ENCODE measurements at places on chromosomes 2 and 18. TPM values are rescaled to one million over a fixed set of nuclear protein-coding genes. Genes with fewer than 3 reads are reported as not detected.

Gene DPP4
- polyA plus RNA-seq: 1.3 TPM

Gene TUBA3E
- not detected for polyA plus RNA-seq

Gene MSGN1
- not detected for polyA plus RNA-seq

Gene ARHGEF33
- polyA plus RNA-seq: not detected

Gene CCDC142
- polyA plus RNA-seq: 9.2 TPM

Gene DES
- not detected for polyA plus RNA-seq

Gene DLX2
- polyA plus RNA-seq: not detected

Gene CXCR2
- polyA plus RNA-seq: 0.40 TPM

Gene SNORC
- not detected for polyA plus RNA-seq

Gene ADAM23
- polyA plus RNA-seq: not detected

Gene SERPINB3
- polyA plus RNA-seq: not detected

Gene TRABD2A
- polyA plus RNA-seq: 5.7 TPM

Gene IL36B
- polyA plus RNA-seq: not detected

Gene TXNDC2
- not detected for polyA plus RNA-seq

Gene PRSS56
- not detected for polyA plus RNA-seq

Gene SRD5A2
- not detected for polyA plus RNA-seq

Gene SKOR2
- not detected for polyA plus RNA-seq

Gene UGT1A10
- not detected for polyA plus RNA-seq

Gene TMX3
- polyA plus RNA-seq: 13.5 TPM

Gene DNAJC5G
- not detected for polyA plus RNA-seq

Gene GRHL1
- 0.16 TPM for polyA plus RNA-seq

Gene OSBPL6
- polyA plus RNA-seq: not detected

Gene PID1
- not detected for polyA plus RNA-seq

Gene NOL4
- not detected for polyA plus RNA-seq

Gene NT5C1B
- polyA plus RNA-seq: 0.55 TPM

Gene RUFY4
- polyA plus RNA-seq: 0.25 TPM

Gene POTEF
- not detected for polyA plus RNA-seq

Gene PLCD4
- polyA plus RNA-seq: 0.40 TPM

Gene QPCT
- 1.8 TPM for polyA plus RNA-seq
